ENCODE measurements at places on chromosomes 4 and X. TPM values are rescaled to one million over a fixed set of nuclear protein-coding genes. Genes with fewer than 3 reads are reported as not detected.
A peak's percentile ranks its signal among the peaks of the same experiment; 100 is the strongest.

The SLC16A2 gene
- total RNA-seq = not detected

The TRIM2 gene
- not detected for total RNA-seq

The HGFAC gene
- not detected for total RNA-seq

The PLS3 gene
- 0.74 TPM for total RNA-seq

The AMTN gene
- not detected for total RNA-seq

The TMEM255A gene
- total RNA-seq = not detected

The DDIT4L gene
- 1.8 TPM for total RNA-seq

The XG gene
- total RNA-seq = not detected

The RHOXF2B gene
- total RNA-seq = not detected

The MAP9 gene
- total RNA-seq = 5.9 TPM

The CFAP47 gene
- total RNA-seq = not detected

The KIF4A gene
- total RNA-seq = 17.2 TPM

The DKK2 gene
- not detected for total RNA-seq

DNA sequence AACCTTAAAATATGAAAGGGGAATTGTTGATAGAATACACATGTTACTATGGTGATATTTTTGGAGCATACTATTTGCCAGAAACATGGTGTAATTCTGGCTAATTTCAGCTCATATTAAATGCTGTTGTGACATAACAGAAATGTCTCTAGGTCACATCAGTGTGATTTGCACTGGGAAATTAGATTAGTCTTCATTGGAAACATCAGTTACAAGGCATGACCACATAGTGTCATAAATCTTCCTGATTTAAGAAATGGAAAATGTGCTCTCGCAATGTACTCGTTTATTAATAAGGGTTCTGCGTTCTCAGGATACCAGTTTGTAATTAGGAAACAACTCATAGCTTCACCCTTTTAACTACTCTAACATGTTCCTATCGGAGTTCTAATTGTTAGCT, 72.9 kb upstream of the GYPA start:
- H3K27ac ChIP-seq = no peak overlapping the region
- H3K4me1 ChIP-seq = no peaks in the 10 kb centered on the region
- H3K36me3 ChIP-seq = no peaks in the 10 kb centered on the region
- H3K27me3 ChIP-seq = no peaks in the 10 kb centered on the region
- no peak overlapping the region for H3K4me3 ChIP-seq

DNA sequence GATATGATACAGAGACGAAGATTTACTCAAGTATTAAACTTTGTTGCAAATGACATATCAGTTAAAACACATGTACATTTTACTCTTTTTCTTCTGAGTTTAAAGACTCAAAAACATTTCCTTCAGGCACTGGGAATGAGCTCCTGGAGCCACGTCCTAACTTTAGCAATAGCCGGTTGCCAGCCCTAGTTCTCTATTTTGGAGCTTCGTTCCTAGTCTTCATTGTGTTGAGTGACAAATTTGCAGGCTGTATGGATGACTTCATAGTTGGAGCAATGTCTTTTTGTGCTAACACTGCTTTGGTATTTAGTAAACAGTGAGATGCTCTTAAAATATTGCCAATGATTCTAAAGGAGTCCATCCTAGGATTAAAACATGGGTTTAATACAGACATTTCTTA, 190.9 kb downstream of the FAT4 start:
- no peaks in the 10 kb centered on the region for H3K4me1 ChIP-seq
- no peaks in the 10 kb centered on the region for H3K36me3 ChIP-seq
- no peak for DNase-seq
- H3K27ac ChIP-seq = no peak overlapping the region

DNA sequence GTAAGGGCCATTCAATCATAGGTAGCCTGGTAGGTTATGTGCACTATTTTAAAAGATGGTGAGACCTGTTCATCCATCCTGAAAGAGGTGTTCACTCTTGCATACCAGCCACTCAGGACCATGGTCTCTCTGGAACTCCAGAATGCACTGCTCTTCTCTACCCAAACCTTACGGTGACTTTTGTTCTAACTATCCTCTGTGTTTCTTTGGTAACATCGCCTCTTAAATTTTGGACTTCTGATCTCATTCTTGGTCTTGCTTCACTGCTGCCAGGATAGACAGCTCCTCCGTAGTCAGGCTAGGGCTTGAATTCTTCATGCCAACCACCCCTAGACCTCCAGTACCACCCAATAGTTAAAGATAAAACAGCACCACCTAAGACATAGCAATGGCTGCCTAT, 346.3 kb upstream of the GALNT7 start:
- no peak overlapping the region for H3K4me3 ChIP-seq
- H3K36me3 ChIP-seq = no peaks in the 10 kb centered on the region
- no peak for DNase-seq
- peaks cover 3% of the 10 kb centered on the region for H3K27me3 ChIP-seq

GRCh38 chr4:174222266-174222872, 61.1 kb downstream of the FBXO8 start:
- no peak overlapping the region for H3K4me3 ChIP-seq
- peaks cover 5% of the 10 kb centered on the region for H3K4me1 ChIP-seq
- no peak for DNase-seq
- no peak overlapping the region for H3K27ac ChIP-seq

- H3K4me3 ChIP-seq = no peak overlapping the region
- H3K36me3 ChIP-seq = peaks cover 7% of the 10 kb centered on the region
- peaks cover 43% of the 10 kb centered on the region for H3K4me1 ChIP-seq
- no peak for DNase-seq
These were observed 221.3 kb downstream of the PPP3CA start for GRCh38 chr4:101126059-101126458.

- H3K4me1 ChIP-seq = peaks cover 43% of the 10 kb centered on the region
- DNase-seq = peak; percentile 67
- H3K27ac ChIP-seq = peak overlapping the region; percentile 94
- H3K36me3 ChIP-seq = peaks cover 7% of the 10 kb centered on the region
- no peaks in the 10 kb centered on the region for H3K27me3 ChIP-seq
These were observed 26.7 kb downstream of the MANBA start for GRCh38 chr4:102734116-102734515.

DNA sequence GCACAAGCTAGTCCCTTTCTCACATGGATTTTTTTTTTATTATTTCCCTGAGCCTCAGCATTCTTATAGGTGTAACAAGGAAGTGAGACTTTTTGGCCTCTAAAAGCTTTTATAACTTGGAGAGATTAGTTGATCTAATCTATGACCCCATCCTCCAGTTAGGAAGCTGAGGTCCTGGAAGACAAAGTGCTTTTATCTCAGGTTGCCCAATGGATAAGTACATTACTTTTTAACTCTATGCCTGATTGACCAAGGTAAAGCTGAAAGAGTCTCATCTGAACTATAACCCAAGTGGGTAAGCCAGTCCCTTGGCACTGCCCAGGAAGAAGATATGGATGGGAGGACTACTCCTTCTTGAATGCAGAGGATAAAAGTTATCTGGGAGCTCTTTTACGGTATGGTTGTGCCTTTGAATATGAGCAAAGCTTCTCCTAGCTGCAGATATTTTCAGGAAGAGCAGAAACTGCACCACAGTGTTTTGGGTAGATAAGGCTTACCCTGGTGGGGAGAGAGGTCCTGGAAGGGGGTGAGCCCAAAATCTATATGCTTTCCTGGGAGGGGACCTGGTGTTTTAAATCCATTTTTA, 40.2 kb downstream of the VSIG4 start:
- no peak overlapping the region for H3K27ac ChIP-seq
- peaks cover 2% of the 10 kb centered on the region for H3K27me3 ChIP-seq
- peaks cover 45% of the 10 kb centered on the region for H3K4me1 ChIP-seq
- no peak overlapping the region for H3K4me3 ChIP-seq
- DNase-seq = no peak

DNA sequence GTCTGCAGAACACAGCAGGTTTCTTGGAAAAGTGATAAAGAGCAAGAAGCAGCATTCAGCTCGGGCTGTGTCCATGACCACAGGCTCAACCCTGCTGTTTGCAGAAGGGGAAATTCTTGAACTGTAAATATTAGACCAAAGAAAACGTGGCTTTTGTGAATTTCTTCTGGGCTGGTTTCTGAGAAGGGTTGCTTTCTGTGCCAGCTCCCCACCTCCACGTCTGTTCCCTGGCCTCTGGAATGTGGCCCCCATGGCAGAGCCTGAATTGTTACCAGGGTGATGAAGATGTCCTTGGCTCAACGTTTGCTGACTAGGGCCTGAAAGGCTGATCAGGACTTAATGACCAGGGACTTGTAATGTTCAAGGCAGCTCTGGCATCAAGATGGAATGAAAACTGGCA, 116.0 kb downstream of the CPEB2 start:
- H3K4me1 ChIP-seq = no peaks in the 10 kb centered on the region
- H3K4me3 ChIP-seq = no peak overlapping the region
- H3K27ac ChIP-seq = no peak overlapping the region
- H3K27me3 ChIP-seq = peaks cover 19% of the 10 kb centered on the region

- H3K27ac ChIP-seq = no peak overlapping the region
- H3K27me3 ChIP-seq = no peaks in the 10 kb centered on the region
- no peak overlapping the region for H3K4me3 ChIP-seq
- H3K4me1 ChIP-seq = peaks cover 16% of the 10 kb centered on the region
- DNase-seq = no peak
These were observed 6.5 kb upstream of the TSPAN5 start for GRCh38 chr4:98664959-98665358.

- no peak for DNase-seq
- H3K27me3 ChIP-seq = peaks cover 11% of the 10 kb centered on the region
- no peak overlapping the region for H3K27ac ChIP-seq
- H3K4me1 ChIP-seq = peaks cover 5% of the 10 kb centered on the region
These were observed 145.1 kb downstream of the CBR4 start for GRCh38 chr4:168864821-168865541.

DNA sequence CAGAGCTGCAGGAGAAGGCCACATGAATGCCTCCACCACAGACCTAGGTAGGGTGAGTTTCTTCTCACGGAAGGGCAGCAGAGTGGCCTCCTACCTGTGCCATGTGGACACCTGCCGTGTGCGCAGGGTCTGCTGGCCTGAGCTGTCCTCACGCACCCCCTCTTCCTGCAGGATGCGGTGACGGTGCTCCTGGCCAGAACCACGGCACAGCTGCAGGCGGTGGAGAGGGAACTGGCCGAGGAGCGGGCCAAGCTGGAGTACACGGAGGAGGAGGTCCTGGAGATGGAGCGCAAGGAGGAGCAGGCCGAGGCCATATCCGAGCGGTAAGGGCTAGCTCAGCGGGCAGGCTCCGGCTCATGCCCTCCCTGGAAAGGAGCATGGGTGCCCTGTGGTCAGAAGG, 28.4 kb upstream of the CLCN4 start:
- H3K27me3 ChIP-seq = no peaks in the 10 kb centered on the region
- no peak overlapping the region for H3K4me3 ChIP-seq
- DNase-seq = no peak

DNA sequence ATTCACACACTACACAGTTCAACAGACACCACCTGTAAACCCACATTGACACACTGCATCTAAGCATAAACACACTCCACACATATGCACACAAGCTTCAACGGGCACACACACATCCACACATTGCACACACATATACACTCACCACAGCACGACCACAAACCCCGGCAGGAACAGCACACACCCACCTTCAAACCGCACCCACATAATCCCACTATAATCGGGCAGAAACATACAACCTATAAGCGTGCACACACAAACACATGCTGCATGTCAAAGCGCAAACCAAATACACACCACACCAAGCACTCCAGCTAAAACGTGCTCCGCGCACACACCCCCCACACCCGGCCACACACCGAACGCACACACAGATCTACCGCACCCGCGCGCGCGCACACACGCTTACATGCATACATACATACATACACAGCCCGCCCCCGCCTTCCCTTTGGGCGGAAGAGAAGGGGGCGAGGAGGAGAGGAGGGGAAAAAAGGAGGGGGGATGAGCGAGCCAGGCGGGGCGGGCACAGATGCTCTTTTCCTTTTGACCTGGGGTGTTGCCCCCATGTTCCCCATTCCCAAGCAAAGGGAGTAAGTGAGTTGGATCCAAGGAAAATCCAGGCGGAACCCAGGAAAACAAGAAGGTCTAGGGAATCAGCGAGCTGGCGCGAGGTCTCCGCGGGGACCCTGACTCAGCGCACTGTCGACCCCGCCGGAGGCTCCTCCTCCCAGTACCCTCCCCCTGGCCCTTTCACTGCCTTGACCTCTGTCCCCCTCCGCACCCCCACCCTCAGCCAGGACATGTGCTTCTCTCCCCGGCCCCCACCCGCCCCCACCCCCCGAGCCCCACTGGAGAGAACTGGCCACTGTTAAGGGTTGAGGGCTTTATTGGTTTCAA, 9.9 kb downstream of the ARHGAP36 start:
- peaks cover 44% of the 10 kb centered on the region for H3K27me3 ChIP-seq
- H3K36me3 ChIP-seq = no peaks in the 10 kb centered on the region
- no peak overlapping the region for H3K4me3 ChIP-seq
- DNase-seq = no peak
- no peaks in the 10 kb centered on the region for H3K4me1 ChIP-seq

DNA sequence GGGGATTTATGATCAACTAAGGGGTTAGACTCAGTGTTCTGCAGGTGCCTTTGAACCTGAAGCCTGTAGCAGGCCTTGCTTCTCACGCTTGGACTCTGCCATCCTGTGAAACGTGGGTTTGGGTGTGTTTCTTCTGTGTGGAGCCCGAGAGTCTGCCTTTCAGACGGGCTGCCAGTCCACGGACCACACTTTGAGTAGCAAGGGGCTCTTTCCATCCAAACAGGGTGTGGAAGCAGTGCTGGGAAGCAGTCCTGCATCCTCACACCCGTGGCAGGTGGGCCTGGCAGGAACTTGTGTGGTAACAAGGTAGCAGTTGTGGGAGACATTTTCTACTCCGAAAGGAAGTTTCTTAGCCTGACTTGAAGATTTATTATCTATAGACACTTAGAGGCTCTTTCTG, 22.7 kb downstream of the RGS12 start:
- H3K4me3 ChIP-seq = no peak overlapping the region
- no peak for DNase-seq
- no peaks in the 10 kb centered on the region for H3K4me1 ChIP-seq
- H3K36me3 ChIP-seq = no peaks in the 10 kb centered on the region

GRCh38 chr4:159024266-159024665, 78.6 kb upstream of the RAPGEF2 start:
- H3K27ac ChIP-seq = no peak overlapping the region
- H3K36me3 ChIP-seq = no peaks in the 10 kb centered on the region
- no peak overlapping the region for H3K4me3 ChIP-seq
- H3K27me3 ChIP-seq = peaks cover 7% of the 10 kb centered on the region
- DNase-seq = no peak

DNA sequence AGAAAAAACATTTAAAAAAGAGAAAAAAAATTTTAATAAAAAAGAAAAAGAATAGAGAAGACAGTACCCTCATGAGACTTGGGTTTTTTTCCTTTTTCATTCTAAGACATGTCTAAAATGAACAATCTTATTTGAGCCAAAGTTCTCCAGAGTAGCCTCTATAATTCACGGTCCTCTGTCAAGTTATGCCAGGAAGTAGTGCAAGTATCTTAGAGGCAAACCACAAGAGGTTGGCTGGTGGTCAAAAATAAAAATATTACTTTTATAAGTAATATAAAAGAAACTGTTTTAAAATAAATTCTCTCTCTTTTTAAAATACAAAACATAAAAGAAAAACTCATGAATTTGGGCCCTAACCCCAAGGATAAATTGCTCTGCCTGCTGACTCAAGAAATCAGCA, 26.5 kb downstream of the HNRNPDL start:
- no peaks in the 10 kb centered on the region for H3K4me1 ChIP-seq
- no peaks in the 10 kb centered on the region for H3K36me3 ChIP-seq
- H3K27ac ChIP-seq = no peak overlapping the region
- no peak for DNase-seq
- H3K4me3 ChIP-seq = no peak overlapping the region

GRCh38 chr4:1490011-1490653, 83.9 kb upstream of the NKX1-1 start:
- no peaks in the 10 kb centered on the region for H3K4me1 ChIP-seq
- no peak overlapping the region for H3K27ac ChIP-seq

- DNase-seq = no peak
- H3K4me3 ChIP-seq = peak overlapping the region; percentile 63
- peaks cover 13% of the 10 kb centered on the region for H3K4me1 ChIP-seq
- peaks cover 9% of the 10 kb centered on the region for H3K27me3 ChIP-seq
- H3K36me3 ChIP-seq = no peaks in the 10 kb centered on the region
These were observed 43.1 kb upstream of the LSM6 start for GRCh38 chr4:146132445-146132844.
